ENCODE measurements at places on chromosomes 5 and 9. TPM values are rescaled to one million over a fixed set of nuclear protein-coding genes. Genes with fewer than 3 reads are reported as not detected.

Gene IFNK
- total RNA-seq = not detected

Gene ARHGEF28
- total RNA-seq = 43.8 TPM

Gene TLR4
- total RNA-seq = 147 TPM

Gene PRDM9
- total RNA-seq = not detected

Gene CDH6
- total RNA-seq = 0.05 TPM

Gene PPP1R2B
- 0.07 TPM for total RNA-seq

Gene EDIL3
- 0.44 TPM for total RNA-seq

Gene FBP2
- total RNA-seq = not detected

Gene RHOBTB3
- total RNA-seq = 160 TPM

Gene SLC6A19
- not detected for total RNA-seq

Gene SH3GL2
- total RNA-seq = 0.07 TPM

Gene DMRT3
- not detected for total RNA-seq

Gene SLC4A9
- total RNA-seq = not detected

Gene TAF11L10
- total RNA-seq = not detected

Gene PTGES
- total RNA-seq = 0.30 TPM

Gene ADGRD2
- total RNA-seq = not detected

Gene NAIP
- total RNA-seq = 0.13 TPM

Gene LCN1
- not detected for total RNA-seq

Gene CD274
- total RNA-seq = 20.8 TPM

Gene CTSV
- 1.3 TPM for total RNA-seq

Gene SARDH
- total RNA-seq = not detected

Gene PCDHB7
- total RNA-seq = 0.05 TPM

Gene SLC45A2
- total RNA-seq = not detected

Gene DPYSL3
- total RNA-seq = 50.4 TPM

Gene TMC1
- total RNA-seq = 0.13 TPM

Gene C9
- total RNA-seq = not detected

Gene PCAT7
- not detected for total RNA-seq

Gene GRXCR2
- not detected for total RNA-seq

Gene SPATA31E1
- not detected for total RNA-seq

Gene FBXL7
- total RNA-seq = 14.7 TPM

Gene PCDHGA2
- total RNA-seq = 0.79 TPM

Gene FOXD4L3
- total RNA-seq = not detected

Data from mammary microvascular endothelial cell (primary cell).